CD4-positive, alpha-beta memory T cell (primary cell): ENCODE measurements at places on chromosomes 5 and 9. TPM values are rescaled to one million over a fixed set of nuclear protein-coding genes. Genes with fewer than 3 reads are reported as not detected.

DNA sequence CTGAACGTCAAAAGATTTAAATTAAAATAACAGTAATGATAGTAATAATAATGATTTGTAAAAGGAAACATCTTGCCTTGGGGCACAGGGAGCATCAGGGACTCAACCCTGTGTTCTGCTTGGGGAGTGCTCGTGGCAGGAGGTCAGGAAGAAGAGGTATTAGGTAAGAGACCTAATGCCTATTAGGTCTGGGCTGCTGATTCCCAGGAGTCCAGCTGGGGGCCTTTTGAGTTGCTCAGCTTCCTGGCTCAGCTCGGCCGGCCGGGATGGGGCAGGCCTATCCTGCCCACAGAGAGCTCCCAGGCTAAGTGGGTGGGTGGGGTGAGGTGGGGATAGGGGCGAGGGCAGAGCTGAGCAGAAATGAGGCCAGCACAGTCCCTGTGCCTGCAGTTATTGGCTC, 17.5 kb downstream of the LMX1B start:
- no peak for DNase-seq

GRCh38 chr5:57683036-57683630, 200.5 kb upstream of the ACTBL2 start:
- no peak for DNase-seq

DNA sequence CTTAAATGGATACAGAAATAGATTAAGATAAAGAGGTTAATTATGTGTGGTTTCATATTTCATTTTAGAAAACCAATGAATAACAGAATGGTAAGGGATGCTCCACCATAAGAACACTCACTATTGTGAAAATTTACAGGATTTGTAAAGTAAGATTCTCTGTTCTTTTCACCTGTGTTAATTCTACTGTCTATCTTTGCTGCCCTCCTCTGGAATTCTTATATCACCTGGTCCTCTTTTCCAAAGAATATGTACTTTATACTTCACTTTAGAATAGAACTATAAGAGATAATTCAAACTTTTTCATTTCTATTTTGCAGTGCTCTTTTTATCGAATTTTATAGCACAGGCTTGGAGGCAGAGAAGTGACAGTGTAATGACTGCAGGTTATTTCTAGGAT, 213.4 kb downstream of the LURAP1L start:
- DNase-seq, result no peak

- no peak for DNase-seq
These were observed 22.2 kb upstream of the IER5L start for GRCh38 chr9:129200255-129200654.

DNA sequence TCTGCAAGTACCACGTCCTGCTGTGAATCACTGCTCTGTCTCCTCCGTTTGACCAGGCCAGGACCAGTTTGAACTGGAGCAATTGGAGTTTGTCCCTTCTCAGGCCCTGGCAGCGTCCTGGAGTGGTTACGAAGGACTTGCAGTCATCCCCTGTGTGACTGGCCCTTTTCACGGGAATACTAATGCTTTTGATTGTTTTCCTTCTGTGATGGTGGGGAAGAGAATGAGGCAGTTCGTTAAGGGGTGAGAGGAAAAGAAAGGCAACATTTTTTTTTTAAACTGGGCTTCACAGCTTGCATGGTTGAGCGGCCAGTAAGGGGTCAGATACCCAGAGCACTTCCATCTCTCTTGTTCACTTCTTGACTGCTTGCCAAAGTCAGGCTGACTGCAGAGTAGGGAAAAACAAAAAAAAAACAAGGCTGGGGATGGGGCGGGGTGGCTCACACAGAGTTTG, 153.5 kb upstream of the STK32A start:
- DNase-seq, result no peak

- DNase-seq, result no peak
These were observed 34.4 kb downstream of the DUSP1 start for GRCh38 chr5:172736508-172737135.

- DNase-seq, result no peak
These were observed 129.3 kb downstream of the GRIA1 start for GRCh38 chr5:153619771-153620170.

DNA sequence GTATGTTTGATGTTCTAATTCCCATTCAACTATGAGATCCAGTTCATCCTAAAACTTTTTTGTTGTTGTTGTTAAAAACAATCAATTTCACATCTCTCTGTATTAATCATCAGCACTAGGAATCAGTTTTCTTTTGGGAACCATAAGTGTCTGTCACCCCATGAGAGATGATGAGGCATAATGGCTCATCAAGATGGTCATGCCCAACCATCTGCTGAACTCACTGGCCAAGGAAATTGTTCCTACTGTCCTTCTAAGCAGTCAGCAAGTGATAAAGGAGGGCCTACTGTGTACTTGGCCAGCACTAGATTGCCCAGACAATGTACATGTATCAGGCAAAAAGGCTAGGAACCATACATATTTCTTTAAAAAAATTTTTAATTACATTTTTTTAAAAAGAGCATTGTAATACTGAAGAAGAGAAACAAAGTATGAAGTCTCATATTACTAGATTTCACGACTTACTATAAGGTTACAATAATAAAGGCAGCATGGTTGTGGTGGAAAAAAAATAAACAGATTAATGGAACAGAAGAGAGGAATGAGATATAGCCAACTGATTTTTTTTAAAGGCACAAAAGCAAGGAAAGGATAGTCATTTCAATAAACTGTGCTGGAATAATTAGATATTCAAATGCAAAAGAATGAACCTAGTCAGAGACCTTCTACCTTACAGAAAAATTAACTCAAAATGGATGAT, 458.3 kb downstream of the SPOCK1 start:
- DNase-seq, result no peak

Gene ZDHHC21
- total RNA-seq, result 8.9 TPM

Gene IFNK
- not detected for total RNA-seq
